ENCODE measurements at places on chromosomes 1 and 21.

DNA sequence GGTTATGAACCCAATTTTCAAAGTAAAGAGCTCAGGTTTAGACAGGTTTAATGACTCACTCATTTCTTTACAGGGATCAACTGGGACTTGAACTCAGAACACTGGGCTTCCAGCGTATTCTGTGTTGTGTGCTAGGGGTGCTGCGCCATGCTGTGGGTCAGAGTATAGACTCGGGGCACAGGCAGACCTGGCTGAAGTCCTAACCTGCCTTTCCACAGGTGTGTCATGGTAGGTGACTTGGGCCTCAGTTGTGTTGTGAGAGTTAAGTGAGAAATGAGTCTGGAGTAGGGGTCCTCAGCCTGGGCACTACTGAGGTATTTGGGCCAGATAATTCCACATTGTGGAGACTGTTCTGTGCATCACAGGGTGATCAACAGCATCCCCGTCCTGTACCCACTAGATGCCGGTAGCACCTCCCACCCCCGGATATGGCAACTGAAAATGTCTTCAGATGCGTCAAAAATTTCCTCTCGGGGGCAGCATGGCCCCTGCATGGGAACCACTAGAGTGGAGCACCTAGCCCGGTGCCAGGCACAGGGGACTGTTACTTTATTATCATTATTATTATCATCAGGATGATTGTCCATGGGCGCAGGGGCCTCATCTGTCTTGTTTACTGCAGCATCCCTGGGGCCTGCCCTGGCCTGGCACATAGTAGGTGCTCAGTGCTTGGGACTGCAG, 575.5 kb downstream of the PTPRU start:
- DNase-seq = no peak

DNA sequence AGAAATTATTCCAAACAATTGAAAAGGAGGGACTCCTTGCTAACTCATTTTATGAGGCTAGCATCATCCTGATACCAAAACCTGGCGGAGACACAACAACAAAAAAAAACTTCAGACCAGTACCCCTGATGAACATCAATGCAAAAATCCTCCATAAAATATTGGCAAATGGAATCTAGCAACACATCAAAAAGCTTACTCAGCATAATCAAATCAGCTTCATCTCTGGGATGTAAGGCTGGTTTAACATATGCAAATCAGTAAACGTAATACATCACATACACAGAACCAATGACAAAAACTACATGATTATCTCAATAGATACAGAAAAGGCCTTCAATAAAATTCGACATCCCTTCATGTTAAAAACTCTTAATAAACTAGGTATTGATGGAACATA, 440.1 kb downstream of the NUF2 start:
- no peak for DNase-seq

- DNase-seq = no peak
Observed at GRCh38 chr1:160578525-160579191, 638 bp downstream of the CD84 start.

- DNase-seq = no peak
Observed at GRCh38 chr1:5391725-5392124, 600.5 kb downstream of the NPHP4 start.

GRCh38 chr1:176211396-176212165, 4.5 kb upstream of the COP1 start:
- DNase-seq = no peak

GRCh38 chr1:213366141-213366831, 315.2 kb downstream of the RPS6KC1 start:
- DNase-seq = no peak

DNA sequence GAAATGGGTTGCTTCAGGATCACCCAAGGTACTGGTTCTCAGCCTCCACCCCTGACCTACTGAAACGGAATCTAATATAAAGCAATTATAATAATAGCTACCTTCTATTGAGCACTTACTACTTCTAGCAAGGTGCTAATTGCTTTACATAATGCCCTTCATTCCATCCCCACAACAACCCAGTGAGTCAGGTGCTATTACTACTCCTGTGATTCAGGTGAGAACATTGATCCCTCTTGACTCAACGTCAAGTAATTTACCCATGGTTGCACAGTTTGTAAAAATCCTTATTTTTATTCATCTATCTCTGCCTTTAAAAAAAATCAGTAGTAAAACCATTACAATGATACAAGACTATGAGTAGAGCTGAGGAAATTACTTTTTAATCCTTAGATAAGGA, 85.2 kb downstream of the UCHL5 start:
- DNase-seq = no peak

- no peak for DNase-seq
Observed at GRCh38 chr1:100392756-100393155, 40.5 kb downstream of the CDC14A start.

DNA sequence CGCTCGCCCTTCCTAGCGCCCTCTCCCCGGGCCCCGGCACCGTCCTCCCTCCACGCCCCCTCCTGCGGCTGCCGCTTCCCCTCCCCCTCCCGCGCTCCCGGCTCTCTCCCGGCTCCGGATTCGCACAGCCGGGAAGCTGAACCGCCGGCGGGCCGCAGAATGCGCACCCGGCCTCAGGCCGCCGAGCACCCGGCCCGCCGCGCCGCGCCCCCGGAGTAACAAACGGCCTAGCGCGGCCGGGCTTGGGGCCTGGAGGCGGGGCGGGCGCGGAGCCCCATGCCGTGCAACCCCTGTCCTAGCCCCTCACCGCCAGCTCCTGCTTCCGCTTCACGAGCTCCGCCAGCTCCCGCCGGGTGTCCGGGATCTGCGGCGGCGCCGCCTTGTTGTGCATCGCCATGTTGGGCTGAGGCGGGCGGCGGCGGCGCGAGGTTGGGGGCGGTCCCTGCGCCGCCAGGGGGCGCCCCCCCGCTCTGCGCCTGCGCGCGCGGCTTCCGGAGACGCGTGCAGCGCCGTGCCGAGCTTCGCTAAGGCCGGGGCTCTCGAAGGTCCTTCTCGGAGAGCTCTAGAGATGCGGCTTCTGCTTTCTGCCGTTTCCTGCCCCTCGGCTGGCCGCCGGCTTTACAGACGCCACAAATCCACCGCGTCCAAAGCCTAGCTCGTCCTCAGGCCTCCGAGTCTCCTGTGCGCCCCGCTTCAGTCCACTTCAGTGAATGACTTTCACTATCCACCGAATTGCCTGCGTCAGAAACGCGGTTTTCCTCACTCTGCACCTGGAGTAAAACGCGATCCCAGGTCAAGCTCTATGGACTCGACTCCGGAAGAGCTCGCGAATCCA, at the start of gene MEAF6:
Gene MEAF6 (minus strand): TSS at position 417 of the 835 bp plus-strand sequence. CDS start 20 bp downstream, at position 397.
- DNase-seq = peak; percentile 81

DNA sequence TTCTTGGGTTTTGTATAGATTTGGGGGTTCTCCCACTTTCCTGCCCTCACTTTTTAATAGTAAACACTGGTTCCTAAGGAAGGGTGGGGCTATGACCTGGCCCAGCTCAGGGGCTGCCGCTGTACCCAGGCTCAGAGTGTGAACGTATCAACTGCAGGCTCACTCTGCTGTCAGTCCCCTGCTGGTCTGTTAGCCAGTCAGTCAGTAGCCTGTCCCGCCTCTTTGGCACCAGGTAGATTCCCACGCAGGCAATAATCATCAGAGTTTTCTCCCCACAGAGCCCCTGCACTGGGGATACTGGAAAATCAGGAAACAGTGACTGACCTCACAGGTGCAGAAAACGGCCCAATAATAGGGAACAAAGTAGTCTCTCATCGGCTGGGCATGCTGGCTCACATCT, 15.0 kb upstream of the ALPL start:
- no peak for DNase-seq

GRCh38 chr1:183590244-183591191, at the start of gene NCF2:
TSS of gene NCF2 (minus strand) at chr1:183590459. CDS start at chr1:183590329, 130 bp downstream.
- peak; percentile 12 for DNase-seq

- no peak for DNase-seq
Observed at GRCh38 chr1:8267307-8267706, 50.6 kb upstream of the SLC45A1 start.

GRCh38 chr1:3836421-3836820, 20.6 kb downstream of the CEP104 start:
- DNase-seq = no peak

DNA sequence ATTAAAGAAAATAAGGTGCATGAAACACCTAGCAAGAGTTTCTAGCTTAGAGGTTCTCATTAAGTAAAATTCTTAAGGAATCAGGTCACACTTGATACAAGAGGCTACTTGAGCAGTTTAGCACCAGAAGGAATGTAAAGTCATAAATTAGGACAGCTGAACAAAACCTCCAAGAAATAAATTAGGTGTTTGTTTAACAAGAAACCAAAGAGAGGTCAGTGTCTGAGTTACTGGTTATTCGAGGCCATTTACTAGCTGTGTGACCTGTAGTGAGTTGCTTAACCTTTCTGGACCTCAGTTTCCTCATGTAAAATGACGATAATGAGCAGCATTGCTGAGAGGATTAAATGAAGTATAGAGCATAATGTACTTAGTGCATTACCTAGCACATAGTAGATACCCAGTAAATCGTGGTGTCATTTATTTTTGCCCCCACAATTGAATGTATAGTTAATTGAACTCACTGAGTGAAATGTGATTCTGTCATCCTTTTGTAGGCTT, 908 bp upstream of the ELK4 start:
- DNase-seq = peak; percentile 2

DNA sequence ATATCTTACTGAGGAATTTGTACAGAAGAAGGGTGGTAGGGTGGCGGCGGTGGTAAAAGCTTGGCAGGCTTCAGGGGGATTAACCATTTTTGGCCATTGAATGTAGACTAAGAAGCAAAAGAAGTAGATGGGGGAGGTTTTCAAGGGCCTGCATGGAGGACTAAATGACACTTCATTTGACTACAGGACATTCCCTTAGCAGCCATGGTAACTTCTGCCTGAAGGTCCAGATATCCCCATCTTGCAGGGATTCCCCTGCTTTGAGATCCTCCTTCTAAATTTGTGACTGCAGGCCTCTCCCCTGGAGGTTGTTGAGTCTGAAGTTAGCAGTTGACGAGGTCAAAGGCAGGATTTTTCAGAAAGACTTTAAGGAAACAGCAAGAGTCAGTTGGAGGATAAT, 4.8 kb downstream of the VASH2 start:
- no peak for DNase-seq

Measured in central memory CD4-positive, alpha-beta T cell (primary cell).